ENCODE measurements at places on chromosomes 16 and 17.

DNA sequence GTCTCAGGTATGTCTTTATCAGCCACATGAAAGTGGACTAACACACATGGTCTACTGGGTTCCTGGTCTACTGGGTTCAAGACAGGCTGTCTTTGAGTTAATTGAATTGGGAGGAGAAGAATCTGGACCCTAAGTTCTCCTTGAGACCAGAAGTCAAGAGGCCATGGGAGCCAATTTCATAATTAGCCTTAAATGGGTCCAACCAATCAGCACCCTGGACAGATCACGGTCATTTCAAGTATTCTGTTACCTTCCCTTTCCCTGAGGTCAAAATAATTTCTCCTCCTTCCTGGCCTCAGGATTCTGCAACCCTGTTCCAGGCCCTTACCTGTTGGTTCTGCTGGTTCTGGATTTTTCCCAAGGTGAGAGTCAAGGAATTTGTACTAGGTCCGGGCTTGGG lies 23.8 kb downstream of the OSBPL7 start:
- DNase-seq: no peak

DNA sequence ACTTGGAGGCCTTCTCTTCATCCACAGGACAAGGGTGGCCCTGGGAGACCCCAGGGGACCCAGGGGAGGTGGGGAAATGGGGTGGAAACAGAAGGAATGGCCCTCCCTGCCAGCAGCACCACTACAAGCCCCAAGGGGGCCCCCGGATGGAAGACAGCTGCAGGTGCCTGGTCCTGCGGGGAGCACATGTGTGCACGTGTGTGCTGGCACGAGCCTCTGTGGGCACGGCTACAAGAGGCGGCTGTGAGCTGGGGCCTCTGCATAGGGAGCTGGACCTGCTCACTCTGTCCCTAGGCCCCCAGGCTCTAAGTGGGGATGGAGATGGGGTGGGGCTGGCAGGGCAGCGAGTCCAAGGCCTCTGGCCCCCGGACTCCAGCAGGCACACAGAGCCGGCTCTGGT lies 13.2 kb upstream of the AATK start:
- DNase-seq: no peak

DNA sequence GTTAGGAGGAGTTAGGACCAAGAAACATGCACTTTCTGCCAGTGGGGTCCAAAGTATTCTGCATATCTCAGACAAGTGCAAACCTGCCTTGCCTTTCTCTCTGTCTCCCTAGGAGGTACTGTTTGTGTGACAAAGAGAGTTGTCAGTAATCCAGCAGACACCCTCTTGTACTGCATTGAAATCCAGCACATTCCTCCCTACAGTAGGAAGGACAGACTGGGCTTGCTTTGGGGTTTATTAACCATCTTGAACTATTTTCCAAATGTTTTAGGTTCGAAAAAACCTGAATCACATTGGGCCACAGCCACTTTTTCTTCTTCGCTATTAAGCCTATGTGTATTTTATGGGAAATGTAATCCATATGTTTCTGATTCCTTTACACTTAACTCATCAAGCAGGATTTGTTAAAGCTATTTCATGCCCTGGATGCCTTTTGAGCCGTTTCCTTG lies 204.2 kb upstream of the KCNJ16 start:
- peak; percentile 82 for DNase-seq

DNA sequence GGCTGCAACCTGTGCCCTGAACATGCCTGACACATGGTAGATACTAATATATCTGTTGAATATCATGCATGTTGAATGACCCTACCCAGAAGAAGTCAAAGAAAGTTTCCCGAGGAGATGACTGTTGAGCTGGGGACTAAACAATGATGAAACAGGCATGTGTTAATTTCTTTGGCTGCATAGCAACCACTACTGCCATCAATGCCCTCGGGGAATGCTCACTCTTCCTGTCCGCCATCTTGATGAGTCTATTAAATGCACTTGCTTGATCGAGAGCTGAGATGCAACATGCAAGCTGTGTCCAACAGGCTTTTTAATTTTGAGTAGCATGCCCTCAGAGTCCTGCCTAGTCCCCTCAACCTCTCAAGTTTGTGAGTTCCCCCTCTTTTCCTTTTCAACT lies 31.3 kb downstream of the GRIN2A start:
- peak; percentile 58 for DNase-seq

DNA sequence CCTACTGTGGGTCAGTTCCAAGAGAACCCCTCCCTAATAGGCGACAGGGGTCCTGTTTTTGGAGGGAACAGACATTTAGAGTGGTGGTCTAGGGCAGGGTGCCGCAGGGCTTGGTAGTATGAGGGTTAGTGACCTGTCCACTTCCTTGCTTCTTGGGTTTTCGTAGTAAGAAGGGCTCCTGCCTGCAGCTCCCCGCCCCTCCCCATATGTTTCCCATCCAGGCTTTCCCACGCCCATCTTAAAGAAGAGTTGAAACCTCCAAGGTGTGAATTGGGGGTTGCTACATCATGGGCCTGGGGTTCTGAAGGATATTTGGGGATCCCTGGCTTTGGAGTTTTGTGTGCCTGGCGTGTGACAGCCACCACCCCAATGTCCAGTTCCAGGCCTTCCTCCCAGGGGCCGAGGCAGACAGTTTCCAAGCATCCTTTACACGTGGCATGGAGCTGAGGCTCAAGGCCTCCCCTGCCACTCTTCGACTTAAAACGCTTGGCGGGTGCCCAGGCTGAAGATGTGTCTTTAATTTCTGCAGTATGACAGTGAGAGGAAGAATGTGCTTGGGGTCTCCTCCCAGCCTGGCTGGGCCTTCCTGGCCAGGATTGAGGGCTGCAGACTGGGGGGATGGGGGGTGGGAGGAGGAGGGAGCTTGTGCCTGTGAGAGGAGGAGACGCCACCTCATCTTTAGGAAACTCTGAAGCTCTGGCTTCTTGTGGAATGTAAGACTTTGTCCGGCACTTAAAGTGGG lies 2.3 kb upstream of the COL1A1 start:
- peak; percentile 98 for DNase-seq

DNA sequence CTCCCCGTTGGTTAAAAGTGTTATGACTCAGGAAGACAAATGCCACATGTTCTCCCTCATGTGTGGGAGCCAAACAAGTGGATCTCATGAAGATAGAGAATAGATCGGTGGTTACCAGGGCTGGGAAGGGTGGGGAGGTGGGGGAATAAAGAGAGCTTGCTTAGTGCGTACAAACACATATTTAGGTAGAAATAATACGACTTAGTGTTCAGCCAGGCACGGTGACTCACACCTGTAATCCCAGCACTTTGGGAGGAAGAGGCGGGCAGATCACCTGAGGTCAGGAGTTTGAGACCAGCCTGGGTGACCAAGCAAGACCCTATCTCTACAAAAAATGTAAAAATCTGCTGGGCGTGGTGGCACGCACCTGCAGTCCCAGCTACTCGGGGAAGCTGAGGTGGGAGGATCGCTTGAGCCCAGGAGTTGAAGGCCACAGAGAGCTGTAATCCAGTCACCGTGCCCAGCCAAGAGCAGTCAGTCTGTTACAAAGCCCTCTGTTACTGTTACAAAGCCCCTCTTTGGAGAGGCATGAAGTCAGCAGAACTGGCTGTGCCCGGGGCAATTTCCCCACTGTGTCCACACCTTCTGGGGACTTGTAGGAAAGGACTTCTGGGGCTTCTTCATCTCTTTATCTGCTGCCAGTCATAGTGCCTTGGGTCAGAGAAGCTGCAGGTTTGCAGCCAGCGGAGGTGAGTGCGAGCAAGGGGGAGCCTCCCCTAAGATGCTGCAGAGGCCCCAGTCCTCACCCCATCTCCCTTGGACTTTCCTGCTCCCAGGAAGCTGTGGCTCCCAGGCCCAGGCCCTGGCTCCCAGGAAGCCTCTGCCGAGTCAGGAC lies 4.3 kb upstream of the ALDH3A1 start:
- no peak for DNase-seq

DNA sequence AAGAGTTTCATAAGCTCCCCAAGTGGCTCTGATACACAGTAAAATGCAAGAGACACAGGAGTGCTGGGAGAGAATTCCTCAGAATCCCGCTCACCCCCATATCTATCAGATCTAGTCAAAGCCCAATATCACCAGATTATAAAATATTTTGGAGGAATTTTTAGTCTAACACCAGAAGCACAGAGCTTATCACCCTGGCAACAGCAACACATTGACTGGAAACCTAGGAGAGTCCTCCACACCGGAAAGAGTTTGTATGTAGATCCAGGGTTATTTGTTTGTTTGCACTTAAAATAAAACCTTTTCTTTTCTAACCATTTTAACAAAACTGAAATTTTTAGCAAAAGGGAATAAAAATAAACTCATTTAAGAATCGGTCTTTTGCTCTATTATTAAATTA lies 7.2 kb downstream of the SOX9 start:
- DNase-seq: no peak

GRCh38 chr16:28845293-28845692 lies 855 bp downstream of the TUFM start:
- peak; percentile 40 for DNase-seq

- DNase-seq: no peak
Measured at GRCh38 chr17:69222707-69223258, 5.8 kb downstream of the ABCA10 start.

DNA sequence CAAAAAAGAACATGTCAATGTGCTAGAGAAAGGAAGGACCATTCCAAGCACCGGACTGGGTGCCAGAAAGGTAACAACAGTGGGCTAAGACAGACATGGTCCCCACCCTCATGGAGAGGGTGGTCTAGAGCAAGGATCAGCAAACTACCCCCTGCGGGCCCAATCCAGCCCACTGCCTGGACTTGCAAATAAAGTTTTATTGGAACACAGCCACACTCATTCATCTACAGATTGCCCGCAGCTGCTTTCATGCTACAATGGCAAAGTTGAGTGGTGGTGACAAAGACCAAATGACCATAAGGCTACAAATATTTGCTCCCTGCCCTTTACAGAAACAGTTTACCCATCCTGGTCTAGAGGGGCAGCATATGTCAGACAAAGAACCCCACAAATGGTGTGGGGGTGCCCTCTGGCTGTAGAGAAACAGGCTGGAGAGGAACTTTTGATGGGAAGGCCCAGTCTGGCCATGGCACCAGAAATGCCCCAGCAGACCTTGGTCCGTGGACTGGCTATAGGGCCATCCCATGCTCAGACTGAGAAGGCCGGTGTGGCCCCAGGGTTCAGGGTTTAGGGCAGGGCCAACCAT lies 15.2 kb downstream of the CDH5 start:
- no peak for DNase-seq

DNA sequence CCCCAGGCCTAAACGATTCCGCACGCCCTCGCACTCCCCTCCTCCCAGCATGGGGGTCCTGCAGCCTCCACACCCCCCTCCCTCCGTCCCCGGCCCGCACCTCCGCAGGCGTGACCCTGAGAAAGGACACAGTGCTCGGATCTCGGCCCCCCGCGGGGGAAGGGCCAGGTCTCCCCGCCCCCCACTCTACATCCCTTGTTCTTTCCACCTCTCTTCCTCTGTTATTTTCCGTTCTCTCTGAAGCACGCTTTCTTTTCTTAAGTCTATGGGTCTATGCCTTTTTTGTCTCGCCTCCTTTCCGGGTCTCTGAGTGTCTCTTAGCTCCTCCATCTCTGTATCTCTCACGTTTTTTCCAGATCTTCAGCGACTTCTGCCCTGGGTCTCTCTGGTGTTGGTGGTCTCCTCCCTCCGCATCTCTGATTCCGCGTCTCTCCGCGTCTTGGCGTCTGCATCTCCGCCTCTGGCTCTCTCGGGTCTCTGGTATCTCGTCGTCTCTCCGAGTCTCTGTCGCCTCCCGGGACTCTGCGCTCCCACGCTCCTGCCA lies 2.1 kb upstream of the HES7 start:
- peak; percentile 50 for DNase-seq

DNA sequence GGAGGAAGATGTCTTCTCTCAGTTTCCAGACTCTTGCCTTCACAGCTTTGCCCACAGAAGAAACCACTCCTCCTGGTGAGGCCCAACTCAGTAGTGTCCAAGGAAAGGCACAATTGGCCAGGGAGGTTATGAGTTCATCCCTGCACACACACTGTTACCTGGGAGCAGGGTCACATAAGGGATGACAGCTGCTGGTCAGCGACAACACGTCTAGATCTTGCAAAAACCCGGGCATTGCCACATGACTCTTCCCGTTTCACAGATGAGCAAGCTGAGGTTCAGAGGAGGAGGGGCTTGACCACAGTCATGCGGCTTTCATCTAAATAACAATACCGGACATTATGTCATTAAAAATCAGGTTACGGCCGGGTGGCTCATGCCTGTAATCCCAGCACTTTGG lies 186.0 kb downstream of the COPRS start:
- DNase-seq: no peak
